Right renal pelvis (tissue), 4 donors: ENCODE measurements at places on chromosomes 12 and 14.

DNA sequence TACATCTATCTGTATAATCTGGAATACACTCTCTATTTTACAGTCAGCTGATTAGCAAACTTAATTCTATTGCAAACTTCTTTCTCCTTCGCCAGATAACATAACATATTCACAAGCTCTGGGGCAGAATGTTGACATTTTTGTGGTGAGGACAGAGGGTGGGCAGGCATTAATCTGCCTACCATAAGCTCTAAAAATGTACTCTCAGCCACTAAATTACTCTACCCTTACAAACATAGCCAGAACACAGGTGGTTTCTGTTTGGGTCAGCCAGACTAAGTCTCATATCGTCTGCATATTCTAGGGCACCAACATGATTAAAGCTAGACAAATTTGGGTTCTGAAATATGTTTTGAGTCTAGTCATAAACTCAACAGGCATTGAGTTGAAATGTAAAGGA, 90.1 kb downstream of the SLC6A15 start:
- DNase-seq: no peak

- peak; percentile 39 for DNase-seq
These were observed 46.8 kb downstream of the TMEM117 start for GRCh38 chr12:43882578-43883178.

- DNase-seq: no peak
These were observed 65.2 kb upstream of the CNOT2 start for GRCh38 chr12:70178038-70178437.

- DNase-seq: no peak
These were observed 171.9 kb downstream of the RGS6 start for GRCh38 chr14:72104011-72104613.

DNA sequence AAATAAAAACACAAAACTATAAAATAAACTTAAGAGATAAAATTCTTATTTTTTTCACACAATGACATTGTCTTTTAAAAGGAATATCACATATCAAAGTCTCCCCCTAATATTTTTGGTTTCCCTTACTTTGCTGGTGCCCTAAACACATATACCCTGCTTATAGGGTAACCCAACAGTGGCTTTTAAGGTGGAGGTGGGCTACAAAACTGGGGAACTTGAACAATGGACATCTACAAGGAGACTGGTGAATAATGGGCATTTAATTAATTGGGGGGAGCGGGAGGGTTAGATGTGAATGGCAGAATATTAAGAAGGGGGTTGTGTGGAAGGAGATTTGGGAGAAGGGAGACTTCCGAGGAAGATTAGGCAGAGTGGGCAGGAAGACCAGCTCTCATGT, 9.6 kb downstream of the B4GALNT1 start:
- no peak for DNase-seq

DNA sequence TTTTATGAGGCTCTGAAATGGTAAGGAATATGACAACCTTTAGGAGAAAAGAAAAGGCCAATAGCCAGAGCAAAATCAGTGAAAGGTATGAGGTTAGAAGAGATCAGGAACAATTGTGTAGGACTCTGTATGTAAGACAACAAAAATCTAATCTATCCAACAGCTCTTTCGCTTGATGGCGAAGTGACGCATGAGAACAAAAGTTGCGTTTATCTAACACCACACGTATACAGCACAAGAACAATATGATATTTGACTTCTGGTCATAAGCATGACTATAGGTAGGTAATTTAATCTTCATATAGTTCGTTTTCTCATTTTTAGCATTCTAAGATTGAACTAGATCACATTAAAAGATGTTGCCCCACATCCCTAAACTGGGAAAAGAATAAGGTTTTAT, 1.5 kb downstream of the CLECL1 start:
- DNase-seq: no peak

GRCh38 chr12:121663610-121663929, 5.9 kb downstream of the MORN3 start:
- DNase-seq: no peak

GRCh38 chr12:110798461-110798860, 48.3 kb upstream of the CCDC63 start:
- no peak for DNase-seq

- DNase-seq: no peak
These were observed 176.8 kb downstream of the ERC1 start for GRCh38 chr12:1167784-1168183.

DNA sequence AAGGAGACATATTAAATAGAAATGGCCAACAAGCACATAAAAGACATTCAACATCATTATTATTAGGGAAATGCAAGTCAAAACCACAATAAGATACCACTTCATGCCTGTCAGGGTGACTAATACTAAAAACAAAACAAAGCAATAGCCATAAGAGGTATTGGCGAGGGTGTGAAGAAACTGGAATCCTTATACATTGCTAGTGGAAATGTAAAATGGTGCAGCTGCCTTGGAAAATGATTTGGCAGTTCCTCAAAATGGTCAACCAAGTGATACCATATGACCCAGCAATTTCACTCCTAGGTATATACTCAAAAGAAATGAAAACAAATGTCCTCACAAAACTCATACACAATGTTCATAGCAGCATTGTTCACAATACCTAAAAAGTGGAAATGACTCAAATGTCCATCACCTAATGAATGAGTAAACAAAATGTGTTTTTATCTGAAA, 27.0 kb downstream of the GPR135 start:
- DNase-seq: no peak
